ENCODE measurements at places on chromosomes 12 and 14.

DNA sequence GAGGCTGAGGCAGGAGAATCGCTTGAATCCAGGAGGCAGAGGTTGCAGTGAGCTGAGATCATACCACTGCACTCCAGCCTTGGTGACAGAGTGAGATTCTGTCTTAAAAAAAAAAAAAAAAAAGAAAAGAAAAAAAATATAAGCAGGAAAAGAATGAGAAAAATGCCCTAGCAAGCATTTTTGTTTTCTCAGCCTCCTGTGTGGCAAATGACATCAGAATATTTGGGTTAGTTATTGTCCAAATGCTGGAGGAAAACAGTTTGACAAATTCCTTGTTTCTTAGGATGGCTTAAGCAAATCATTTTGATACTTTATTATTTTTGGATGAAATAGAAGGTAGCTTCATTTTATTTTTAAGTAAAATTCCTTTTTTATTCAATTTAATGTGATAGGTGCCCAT lies 7.5 kb upstream of the PTPRR start:
- no peak for DNase-seq

- no peak for DNase-seq
Observed at GRCh38 chr12:111436811-111437210, 31.1 kb downstream of the SH2B3 start.

- no peak for DNase-seq
Observed at GRCh38 chr12:75865315-75865714, 166.3 kb downstream of the PHLDA1 start.

DNA sequence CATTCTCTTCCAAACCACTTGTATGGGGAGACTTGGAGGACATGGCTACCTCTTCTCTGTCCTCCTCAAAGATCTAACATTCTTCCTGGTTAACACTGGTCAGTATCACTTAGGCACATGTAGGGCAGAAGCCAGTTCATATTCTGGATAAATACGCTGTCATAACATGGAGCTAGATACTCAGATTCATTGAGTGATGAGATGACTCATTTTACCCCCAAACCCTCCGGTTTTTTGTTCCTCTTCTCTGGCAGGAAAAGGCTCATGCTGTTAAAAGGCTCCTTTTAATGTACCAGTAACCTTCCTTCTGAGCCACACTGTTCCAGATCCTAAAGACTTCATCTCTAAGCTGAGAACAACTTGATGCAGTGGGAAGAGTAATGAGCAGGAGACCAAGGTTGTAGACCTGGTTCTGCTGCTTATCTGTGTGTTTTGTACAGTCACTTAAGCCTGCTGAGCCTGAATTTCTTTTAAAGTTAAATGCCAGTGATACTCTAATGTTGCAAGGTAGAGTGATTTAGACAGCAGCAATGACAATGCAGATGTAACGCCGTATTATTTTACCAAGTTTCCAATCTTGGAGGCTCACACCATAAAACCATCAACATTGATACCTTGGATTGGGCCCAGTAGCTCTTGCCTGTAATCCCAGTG lies 57.3 kb upstream of the ELK3 start:
- no peak for DNase-seq

GRCh38 chr12:102642199-102642598 lies 161.8 kb upstream of the IGF1 start:
- no peak for DNase-seq

DNA sequence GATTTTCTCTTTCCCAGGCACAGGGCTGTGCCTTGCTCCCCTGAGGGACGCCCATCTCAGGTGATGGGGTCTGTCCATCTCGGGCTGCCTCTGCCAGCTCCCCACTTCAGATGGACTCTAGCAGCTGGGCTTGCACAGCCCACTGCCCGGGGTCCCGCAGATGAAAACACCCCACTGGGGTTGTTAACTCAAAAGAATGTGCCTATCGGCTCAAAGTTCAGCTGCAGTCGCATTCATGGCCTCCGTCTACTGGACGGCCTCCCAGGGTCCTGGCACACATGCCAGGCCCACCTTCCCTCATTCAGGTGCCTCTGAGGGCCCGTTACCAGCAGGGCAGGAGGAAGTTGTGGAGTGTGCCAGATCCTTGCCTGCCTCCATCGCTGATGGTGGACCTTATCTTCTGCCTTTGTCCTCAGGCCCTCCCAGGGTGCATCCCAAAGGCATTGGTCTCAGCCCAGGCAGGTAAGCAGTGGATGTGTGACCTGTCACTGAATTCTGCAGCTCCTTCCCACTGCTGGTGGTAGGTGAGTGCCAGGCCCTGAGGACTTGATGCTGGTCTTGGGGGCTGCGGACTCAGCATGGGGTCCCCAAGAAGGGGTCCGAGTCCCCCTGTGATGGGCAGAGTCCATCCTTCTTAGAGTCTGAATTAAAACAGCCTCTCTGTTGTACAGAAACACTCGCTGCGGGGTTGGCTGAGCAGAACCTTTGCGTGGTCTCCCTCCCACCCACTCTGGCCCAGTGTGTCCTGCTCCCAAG lies 324.6 kb upstream of the DIO3 start:
- DNase-seq, result no peak

- DNase-seq, result no peak
Observed at GRCh38 chr14:95562892-95563685, 28.2 kb downstream of the GLRX5 start.

- DNase-seq, result no peak
Observed at GRCh38 chr14:44170556-44170955, 336.5 kb downstream of the FSCB start.

DNA sequence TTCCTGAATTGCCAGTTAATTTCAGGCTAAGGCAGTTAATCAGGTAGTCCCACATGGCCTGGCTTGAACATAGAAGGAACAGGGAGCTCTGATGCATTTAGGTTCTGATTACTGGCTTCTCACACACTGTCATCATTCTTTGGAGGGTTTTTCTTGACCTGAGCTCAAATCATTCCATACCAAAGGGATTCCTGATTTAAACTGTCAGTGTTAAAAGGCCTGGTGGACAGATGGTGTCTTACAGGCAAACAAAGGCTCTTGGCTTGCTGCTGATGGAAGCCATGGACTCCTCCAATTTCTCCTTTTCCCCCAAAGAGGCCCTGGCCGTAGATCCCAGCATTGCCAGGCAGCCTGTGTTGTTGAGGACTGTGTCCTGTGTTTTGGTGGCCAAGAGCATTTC lies 30.2 kb downstream of the CACNA1C start:
- DNase-seq, result no peak

DNA sequence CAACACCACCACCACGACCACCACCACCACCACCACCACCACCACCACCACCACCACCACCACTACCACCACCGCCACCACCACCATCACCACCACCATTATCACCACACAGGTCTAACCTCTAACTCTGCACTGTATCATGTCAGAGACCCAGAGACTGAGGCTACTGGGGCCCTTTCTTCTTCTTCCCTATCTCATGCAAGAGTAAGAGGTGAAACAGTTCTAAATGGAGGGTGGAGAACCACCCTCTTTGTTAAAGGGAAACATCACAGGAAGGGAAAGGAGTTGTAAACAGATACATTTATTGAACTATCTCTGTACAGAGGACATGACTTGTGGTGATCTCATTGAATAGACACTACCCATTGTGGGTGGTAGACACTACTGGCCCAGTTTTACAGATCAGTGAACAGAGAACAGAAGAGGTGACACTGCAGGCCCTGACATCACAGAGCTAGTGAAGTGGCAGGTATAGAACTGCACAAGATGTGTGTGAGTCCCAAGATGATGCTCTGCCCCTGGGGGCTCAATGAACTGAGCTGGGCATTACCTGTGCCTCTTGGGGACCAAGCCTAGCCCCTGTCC lies 91.6 kb downstream of the FOXN3 start:
- no peak for DNase-seq

- no peak for DNase-seq
Observed at GRCh38 chr14:71647086-71647784, 285.0 kb upstream of the RGS6 start.

DNA sequence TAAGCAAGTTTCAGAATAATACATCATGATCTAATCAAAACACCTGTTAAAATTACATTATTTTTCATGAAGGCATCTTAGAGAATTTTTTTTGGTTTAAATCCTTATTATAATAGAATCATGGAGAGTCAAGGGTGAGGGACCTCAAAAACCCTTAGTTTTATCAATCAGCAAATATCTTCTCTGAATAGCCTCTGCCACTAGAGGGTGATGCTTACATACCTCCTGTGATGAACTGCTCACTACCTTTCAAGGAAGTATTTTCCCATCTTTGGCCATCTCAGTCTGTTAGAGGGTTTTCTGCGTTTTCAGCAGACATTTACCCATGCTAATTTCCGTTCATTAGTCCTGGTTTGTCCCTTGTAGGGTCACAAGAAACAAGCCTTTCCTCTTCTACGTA lies 200.2 kb downstream of the TRHDE start:
- DNase-seq, result no peak

GRCh38 chr14:85159726-85160125 lies 370.2 kb upstream of the FLRT2 start:
- no peak for DNase-seq

GRCh38 chr12:12718381-12718759 lies 1.2 kb downstream of the CDKN1B start:
- DNase-seq, result no peak

GRCh38 chr12:47709671-47710070 lies 3.8 kb upstream of the RPAP3 start:
- DNase-seq, result no peak
